ENCODE measurements at places on chromosomes 7 and 10.

- DNase-seq = peak; percentile 15
Measured at GRCh38 chr10:48551861-48552591, 52.8 kb downstream of the ARHGAP22 start.

- DNase-seq = no peak
Measured at GRCh38 chr10:16195894-16196293, 240.9 kb upstream of the PTER start.

- DNase-seq = no peak
Measured at GRCh38 chr10:7161484-7162250, 249.2 kb downstream of the SFMBT2 start.

DNA sequence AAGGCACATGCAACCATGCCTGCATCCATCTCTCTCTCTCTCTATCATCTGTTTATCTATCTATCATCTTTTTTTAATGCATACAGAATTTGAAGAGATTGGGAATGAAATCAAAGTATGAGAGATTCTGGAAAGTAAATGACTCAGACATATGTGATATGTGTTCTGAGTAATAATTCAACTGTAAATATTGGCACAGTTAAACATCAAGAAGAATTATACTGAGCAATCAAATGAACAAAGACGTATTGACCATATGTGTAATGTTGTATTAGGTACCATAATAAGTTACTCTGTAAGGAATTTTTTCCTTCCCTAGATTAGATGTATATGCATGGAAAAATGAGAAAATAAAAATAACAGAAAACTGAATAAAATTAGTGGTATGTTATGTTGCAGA, 108.3 kb downstream of the SUGCT start:
- no peak for DNase-seq

DNA sequence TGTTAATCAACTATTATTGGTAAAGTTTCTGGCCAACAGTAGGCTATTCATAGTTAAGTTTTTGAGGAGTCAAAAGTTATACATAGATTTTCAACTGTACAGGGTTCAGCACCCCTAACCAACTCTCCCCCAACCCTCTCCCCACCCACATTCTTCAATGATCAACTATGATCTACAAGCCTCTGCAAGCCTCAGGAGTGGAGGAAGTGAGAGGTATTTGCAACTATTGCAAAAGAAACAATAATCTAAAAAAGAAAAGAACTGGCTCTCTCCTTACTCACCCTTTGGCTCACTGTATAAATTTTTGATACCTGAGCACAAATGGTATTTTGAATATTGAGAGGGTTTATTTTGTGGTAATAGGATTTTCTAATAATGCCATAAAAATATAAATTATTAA, 179.8 kb downstream of the IPMK start:
- no peak for DNase-seq

- no peak for DNase-seq
Measured at GRCh38 chr10:75379212-75379724, 22.3 kb downstream of the ZNF503 start.

GRCh38 chr10:33460505-33461294, 126.2 kb upstream of the NRP1 start:
- DNase-seq = no peak

DNA sequence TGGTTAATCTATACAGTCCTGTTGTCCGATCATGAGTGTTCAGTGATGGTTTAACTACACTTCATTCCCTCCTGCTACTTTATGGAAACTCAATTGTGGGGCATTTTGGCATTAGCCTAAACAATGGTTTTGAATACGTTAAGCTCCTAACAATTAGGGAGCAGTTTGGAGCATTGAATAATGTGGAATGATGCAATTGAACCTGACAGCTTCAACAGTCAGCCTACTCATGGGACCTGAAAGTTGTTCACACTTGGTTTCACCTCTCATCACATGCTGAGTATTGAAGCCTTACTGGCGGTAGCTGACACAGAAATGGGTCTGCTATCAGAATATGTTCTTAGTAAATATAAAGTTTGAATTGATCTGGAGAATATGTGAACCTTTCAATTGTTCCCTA, 186.1 kb downstream of the MLLT10 start:
- no peak for DNase-seq

- no peak for DNase-seq
Measured at GRCh38 chr7:42700406-42701327, 211.2 kb downstream of the C7orf25 start.

DNA sequence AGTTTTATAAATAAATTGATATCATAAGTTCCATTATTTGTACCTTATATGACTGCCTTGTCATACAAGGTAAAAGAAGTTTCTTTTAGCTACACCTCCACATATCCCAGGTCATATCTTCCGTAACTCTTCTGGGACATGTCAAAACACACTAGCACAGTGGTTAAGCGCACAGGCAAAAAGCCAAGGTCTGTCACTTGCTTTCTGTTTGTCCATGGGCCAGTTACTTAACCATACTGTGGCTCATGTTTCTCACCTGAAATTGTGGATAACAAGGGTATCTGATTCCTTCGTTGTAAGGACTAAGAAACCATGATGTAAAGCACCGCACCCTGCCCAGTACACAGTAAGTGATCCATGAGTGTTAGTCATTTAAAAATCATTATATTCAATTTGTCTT, 56.2 kb downstream of the SEMA3D start:
- no peak for DNase-seq

- no peak for DNase-seq
Measured at GRCh38 chr7:33671531-33672262, 233.6 kb upstream of the BMPER start.

- DNase-seq = no peak
Measured at GRCh38 chr10:89915968-89916367, 214.6 kb downstream of the KIF20B start.

- no peak for DNase-seq
Measured at GRCh38 chr7:66050337-66050957, 25.2 kb upstream of the ASL start.

DNA sequence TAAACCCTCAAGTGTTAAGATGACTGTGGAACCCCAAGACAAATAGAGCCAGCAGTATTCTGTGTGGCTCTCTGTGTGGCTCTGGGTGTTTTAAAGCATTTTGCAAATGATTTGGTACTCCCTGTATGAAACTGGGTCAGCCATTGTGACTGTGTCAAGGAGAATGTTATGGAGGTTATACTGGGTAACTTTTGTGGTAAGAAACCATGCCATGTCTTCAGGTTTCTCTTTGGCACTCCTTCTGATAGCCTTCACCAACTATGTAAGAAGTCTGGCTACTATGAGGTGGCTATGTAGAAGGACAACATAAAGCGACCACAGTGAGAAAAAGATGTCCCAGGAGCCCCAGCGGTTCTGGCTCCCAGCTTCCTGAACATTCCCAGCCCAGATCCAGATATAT, 226.6 kb upstream of the RHOBTB1 start:
- DNase-seq = no peak

DNA sequence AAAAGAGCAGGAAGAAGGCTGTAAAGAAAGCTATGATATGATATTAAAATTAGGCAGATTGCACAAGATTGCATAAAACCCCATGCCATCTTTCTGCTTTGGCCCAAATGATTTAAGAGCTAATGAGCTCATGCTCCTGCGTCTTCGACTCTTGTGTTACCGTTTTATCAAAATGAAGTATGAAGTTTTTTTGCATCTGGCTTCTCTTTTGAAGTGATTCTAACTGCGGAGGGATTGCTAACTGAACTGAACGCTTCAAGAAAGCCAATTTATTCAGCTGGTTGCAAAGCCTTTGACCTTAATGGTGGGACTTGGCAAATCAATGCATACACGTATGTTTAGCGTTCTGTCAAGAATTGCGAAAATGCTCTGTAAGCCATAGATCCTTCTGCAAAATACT, 282.9 kb downstream of the TWIST1 start:
- no peak for DNase-seq

Data from HCT116 (cell line).